ENCODE measurements at places on chromosomes 6 and 20.

DNA sequence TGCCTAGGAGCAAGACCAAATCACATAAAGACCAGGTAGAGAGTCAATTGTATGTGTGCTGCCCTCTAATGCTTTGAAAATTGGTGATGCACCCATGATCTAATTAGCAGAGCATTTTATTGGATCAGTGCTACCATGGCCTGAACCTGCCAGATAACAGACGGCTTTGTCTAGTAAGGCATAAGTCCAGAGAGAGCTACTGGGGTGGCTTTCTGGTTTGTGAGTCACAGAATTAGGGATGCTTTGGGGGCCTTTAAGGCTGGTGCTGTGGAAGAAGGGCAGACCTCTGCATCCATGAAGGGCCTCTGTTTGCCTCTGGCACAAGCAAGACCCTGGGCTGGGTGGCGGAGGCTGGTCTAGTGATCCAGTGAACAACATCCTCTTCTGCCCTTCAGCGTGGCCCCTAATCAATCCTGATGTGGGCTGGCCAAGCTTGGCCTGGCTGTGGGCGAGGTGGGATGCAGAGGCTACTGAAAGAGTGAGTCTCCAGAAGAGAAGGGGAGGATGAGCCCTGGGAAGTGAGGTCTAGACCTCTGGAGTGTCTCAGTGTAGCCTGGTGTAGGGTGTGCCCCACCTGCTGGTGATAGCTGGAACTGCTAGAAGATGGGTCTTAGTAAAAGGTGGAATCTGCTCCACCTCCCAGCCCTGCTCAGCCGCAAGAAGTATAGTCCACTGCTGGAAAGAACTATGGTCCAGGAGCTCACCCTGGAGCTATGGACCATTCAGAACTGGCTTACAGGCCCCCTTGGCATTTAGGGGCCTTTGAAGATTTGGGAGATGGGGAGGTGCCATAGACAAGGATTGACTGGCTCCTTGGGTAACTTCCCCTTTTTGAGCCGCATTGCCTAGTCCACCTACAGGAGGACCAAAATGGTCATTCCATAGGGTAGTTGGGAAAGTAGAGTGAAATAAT is 36.7 kb upstream of the AAR2 start:
- peak; percentile 72 for DNase-seq

GRCh38 chr6:81485395-81485794 is 267.1 kb downstream of the TENT5A start:
- DNase-seq: no peak

GRCh38 chr20:35369804-35370203 is 42.0 kb downstream of the UQCC1 start:
- DNase-seq: no peak

GRCh38 chr6:105990151-105990550 is 96.0 kb upstream of the PRDM1 start:
- DNase-seq: no peak

DNA sequence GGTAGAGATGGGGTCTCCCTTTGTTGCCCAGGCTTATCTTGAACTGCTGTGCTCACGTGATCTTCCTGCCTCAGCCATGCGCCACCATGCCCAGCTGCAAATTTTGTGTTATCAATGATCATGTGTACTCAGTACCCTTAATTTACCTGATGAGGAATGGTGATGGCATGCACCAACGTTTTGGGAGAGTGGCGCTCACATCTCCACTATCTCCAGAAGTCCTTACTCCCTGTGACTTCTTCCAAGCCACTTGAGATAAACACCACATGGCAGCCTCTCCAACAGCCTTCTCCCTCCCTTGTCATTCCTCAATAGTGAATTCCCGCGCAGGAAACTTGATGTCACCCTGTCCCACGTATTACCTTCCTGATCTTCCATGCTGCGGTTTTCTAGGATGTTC is 58.1 kb downstream of the PSMG4 start:
- no peak for DNase-seq

DNA sequence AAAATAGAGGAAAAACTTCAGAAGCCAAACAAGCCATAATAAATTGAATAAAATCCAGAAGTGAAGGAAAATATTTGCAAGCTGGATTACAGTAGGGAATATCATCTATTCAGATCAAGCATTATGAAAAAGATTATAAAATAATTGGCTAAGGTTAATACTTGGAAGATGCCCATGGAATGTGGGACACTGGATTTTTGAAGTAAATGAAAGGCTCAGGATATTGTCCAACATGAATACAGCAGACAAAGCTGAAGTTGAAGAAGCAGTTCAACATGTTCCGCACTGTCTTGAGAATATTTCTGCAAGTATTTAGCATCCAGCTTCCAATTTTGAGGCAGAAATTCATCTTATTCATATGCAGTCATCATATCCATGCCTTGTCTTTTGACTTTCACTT is 1278.4 kb upstream of the GJE1 start:
- DNase-seq: no peak

DNA sequence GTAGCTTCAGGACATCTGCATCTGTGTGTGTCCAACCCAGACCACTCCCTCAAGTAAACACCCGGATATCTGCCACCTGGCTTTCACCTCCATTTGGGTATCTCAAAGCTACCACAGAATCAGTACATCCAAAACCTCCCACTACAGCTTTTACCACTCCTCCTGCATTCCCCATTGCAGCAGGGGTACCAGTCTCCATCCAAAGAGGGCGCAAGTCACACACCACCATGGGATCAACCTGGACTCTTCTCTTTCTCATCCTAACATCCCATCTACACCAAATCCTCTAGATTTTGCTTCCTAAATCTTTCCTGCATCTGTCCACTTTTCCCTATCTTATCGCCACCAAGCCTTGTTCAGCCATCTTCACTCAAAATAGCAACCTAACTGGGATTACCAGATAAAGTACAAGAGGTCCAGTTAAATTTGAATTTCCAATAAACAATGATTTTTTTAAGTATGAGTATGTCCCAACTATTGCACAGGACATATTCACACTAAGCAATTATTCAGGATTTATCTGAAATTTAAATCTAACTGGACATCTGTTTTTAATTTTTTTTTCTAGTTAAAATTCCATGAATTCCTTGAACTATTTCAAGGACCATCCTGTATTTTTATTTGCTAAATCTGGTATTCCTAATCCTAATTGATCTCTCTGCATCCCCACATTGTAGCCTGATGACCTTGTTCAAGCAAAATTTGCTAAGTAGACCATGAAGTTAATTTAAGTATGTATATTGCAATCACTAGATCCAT is 164.3 kb upstream of the MLN start:
- no peak for DNase-seq

DNA sequence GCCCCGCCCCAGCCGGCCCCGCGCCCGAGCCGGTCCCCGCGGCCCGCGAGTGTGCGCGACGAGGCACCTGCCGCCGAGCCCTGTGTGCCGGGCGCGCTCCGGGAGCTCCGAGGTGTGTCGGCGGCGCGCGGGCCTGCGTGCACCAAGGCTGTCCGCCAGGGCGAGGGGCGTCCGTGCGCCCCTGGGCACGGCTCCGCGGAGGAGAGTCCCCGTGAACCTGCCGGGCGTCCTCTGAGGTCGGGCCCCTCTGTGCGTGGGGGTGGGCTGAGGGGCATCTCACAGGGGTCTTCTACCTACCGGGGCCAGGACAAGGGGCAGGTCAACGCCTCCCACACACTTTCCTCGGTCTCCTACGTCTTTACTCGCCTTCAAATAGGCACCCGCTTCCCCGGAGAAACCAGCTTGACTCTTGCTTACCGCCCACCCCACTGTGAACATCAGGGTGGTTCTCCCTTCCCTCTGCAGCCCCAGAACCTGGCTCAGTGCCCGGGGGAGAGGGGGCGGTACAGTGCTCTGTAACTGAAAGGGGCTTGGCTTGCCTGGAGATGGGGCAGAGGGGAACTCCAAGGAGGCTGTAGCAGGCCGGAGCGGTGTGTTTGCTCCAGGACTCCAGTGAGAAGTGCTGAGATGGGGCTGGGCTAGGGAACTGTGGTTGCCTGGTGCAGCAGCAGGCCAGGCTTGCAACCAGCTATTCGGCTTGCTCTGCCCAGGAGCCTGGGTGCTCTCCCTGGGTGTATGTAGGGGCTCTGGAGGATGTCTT is at the start of gene SAMD10:
SAMD10 (minus strand) TSS at position 86 of the 760 bp plus-strand sequence. CDS start 175 bp downstream, outside the sequence.
- no peak for DNase-seq

DNA sequence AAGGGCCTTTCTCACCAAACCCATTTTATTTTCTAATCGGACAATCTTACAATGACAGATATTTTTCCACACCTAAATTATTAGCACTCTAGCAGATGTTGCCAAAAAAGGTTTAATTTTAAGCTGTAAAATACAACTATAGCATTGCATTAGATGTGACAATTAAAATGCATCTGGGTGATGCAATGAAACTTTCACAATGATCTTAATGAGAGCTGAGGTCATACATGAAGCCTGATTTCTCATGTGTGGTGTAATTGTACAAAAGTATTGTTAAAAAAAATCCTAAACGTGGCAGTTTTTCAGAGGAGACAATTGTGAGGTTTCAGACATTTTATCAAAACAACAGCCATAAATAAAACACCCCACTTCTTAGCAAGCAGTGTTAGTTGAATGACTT is 606.0 kb downstream of the HDGFL1 start:
- no peak for DNase-seq

GRCh38 chr20:57088436-57088835 is 178.0 kb downstream of the BMP7 start:
- DNase-seq: no peak

DNA sequence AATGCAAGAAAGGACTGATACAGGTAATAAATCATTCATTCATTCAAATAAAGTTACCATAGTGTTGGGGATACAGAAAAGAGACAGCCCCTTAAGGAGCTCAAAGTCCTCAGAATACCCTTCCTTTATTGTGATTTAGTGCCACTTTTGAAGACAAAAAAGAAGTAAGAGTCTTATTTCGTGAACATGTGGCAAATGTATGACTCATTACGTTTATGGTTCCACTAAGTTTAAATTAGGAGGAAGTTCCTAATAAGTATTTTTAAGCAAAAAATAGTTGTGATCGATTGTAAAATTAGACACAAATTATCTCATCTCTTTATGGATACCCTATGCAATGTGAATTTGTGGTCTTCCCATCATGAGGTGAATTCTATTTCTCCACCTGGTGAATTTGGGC is 38.5 kb upstream of the GCLC start:
- no peak for DNase-seq

DNA sequence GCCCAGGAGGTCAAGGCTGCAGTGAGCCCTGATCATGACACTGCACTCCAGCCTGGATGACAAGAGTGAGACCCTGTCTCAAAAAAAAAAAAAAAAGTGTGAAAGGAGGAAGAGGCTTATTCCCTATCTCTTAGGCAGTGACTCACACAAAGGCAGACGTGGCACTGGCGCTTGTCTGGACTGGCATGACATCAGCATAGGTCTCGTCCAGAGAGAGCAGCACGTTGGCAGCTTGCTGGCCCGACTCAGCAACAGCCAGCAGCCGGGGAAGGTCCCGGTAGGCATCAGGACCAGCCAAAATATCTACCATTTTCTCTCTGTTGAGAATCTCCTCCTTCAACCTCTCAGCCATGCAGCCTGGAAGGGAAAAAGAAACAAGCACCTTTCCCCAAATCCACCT is 14.1 kb downstream of the CDK5RAP1 start:
- no peak for DNase-seq

GRCh38 chr6:142802124-142802523 is 142.9 kb downstream of the HIVEP2 start:
- DNase-seq: no peak

GRCh38 chr6:21158873-21159272 is 434.7 kb upstream of the SOX4 start:
- DNase-seq: no peak

- no peak for DNase-seq
Measured at GRCh38 chr6:100126790-100127484, 132.9 kb upstream of the MCHR2 start.

GRCh38 chr6:136769124-136769523 is 23.2 kb downstream of the MAP3K5 start:
- no peak for DNase-seq

GRCh38 chr6:110357298-110357663 is 868 bp downstream of the METTL24 start:
- DNase-seq: no peak

- DNase-seq: no peak
Measured at GRCh38 chr6:138103871-138104270, 3.3 kb downstream of the PERP start.

GRCh38 chr20:17952692-17953684 is 15.6 kb downstream of the SNX5 start:
- DNase-seq: no peak

DNA sequence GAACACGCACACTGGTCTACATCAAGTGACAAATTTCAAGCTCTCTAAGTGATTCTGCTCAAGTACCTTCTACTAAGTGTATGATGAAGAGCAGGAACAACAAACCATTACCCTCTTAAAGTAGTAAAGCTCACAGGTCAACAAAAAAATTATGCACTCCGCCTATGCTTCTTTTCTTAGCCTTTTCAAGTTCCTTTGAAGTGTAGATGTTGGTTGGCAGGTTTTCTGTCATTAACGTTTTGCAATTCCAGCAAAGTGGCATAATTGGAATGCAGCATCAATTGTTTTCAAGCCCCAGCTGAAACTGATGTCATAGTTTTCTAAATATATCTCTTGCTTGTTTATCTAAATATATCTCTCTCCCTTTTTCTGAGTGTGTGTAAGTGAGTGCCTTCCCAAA is 396.9 kb upstream of the EYS start:
- DNase-seq: peak; percentile 7

DNA sequence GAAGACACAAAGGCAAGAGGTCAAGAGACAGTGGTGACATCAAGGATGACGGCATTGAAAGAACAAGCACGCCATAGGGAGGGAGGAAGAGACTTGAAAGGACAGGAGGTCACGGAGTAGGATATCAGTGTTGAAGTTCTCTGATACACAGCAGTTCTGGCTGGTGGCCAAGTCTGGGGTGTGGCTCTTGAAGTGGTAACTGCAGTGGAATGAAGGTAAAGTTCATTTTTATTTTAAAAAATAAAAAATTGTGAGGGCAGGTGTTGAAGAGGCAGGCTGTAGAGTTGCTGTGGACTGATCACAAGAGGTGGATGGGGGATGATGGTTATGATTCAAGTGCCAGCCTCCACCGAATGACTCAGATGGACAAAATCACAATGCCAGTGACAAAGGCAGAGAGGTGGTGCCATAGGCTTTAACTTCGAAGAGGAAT is 53.2 kb upstream of the BMP2 start:
- DNase-seq: peak; percentile 97

DNA sequence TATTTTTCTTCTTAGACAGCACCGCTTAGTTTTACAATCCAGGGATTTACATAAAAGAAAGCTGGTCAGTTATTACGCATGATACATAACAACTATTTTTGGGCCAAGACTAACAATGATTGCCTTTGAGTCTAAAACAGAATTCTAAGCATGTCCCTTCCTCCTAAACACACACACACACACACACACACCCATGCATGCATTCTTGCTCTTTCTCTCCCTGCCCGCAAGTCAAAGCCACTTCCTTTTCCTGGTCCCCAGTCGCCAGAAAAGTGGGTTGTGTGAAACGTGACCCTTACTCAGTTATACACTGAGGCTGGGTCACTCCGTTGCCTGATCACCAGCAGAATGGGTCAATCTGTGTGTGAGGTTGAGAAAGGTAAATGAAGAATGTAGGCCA is 31.4 kb downstream of the FYN start:
- no peak for DNase-seq
